NCI-H2171 treated with DMSO at 0.1 percent for 48 hours (cell line): ENCODE measurements at places on chromosomes 16 and 17.
A peak's percentile ranks its signal among the peaks of the same experiment; 100 is the strongest.

DNA sequence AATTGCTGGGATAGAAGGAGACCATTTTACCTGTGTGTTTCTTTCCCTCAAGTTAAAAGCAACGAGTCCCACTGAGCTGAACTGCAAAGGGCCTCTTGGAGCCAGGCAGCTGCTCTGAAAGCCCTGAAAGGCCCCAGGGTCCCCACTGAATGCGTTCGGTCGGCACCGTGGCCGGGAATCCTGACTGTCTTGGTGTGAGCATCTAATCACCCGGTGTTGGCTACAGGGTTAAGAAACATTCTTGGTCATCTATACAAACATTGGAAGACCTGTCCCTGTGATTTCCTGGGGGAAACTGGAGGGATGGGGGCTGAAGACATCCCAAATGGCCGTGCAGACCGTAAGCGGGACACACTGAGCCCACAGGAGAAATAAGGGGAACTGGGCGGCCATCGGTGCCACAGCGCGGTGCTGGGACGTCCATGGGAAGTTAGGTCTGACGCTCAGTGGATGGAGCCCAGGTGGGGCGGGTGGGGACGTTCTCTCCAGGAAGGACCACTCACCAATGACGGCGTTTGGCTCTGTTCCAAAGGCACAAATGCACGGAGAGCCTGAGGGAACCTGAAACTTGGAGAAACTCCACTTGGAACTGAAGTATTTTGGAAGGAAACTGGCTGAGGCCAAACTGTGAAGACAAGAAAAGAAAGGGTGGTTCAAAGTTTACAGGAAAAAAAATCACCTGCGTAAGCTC, 32.1 kb downstream of the WDR45B start:
- no peak for DNase-seq

DNA sequence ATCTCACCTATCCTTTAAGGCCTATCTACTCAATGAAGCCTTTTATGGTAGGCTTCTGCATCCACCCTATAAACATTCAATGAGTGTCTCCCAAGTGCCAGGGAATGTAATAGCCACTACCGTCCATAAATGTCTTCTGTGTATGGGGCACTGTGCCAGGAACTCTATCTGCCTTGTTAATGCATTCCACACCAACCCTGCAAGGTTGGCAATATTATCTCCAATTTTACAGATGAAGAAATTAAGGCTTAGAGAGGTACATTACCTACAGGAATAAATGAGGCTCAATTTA, 20.0 kb downstream of the MAP3K14 start:
- DNase-seq = no peak

DNA sequence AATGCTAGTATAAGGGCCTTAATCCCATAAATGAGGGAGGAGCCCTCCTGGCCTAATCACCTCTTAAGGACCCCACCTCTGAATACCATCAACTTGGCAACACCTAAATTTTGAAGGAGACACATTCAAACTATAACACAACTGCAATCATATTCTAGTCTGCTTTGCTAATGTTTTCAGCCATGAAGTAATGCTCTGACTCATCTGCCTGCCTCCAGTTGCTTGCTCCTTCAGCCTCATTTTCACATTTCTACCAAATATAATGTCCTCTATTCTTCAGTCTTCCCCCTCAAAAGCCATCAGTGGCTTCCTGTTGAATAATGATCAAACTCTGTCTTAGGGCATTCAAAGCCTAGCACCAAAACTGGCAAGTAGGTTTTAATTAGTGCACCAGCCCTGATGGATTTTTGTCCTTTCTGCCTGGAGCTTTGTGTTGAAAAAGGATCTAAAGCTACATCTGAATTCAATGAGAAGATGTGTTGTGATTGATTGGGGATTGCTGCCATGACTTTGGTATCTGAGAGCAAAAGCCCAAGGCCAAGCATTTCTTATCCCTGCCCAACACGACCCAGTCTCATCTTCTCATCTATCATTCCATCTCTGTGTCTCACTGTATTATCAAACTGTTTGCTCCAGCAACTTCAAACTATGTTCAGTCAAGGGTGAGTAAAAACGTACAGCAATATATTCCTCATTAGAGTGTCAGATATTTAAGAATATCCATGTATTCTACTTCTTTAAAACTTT, 140.8 kb upstream of the ELAC2 start:
- no peak for DNase-seq

DNA sequence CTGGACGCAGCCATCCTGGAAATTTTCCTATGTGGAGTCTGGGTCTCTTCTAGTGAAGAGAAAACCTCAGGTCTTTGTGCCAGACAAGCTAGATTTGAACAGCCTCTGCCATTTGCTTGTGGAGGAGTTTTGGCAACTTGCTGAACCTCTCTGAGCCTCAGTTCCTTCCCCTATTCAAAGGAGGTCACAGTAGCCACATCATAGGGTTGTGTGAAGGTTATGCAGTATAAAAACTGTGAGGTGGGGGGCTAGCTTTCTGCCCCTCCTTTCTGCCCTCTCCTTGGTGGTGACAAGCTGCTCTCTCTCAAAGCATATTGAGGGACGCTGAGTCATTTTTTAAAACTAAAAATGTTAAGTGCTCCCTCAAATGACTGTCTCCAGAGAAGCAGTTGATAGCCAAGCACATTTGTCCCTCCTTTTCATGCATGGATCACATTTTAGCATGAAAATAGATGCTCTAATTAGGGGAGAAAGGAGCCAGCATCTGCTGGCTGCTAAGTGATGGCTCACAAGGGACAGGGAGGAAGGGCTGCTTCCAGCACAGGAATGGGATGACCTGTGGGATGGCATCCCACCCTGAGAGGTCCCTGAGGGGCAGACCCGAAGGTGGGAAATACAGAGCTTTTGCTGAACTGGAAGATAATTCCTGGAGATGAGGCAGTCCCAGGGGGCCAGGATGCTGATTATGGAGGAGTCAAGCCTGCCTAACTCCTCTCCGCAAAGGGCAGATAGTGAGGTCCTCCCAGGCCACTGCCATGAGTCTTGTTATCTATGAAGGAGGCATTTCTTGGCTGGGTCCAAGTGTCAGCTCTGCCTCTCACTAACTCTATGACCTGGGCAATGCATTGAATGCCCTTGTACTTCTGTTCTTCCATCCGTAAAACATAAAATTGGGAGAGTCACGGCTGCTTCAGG, 218.8 kb downstream of the RAB11FIP4 start:
- peak; percentile 24 for DNase-seq

DNA sequence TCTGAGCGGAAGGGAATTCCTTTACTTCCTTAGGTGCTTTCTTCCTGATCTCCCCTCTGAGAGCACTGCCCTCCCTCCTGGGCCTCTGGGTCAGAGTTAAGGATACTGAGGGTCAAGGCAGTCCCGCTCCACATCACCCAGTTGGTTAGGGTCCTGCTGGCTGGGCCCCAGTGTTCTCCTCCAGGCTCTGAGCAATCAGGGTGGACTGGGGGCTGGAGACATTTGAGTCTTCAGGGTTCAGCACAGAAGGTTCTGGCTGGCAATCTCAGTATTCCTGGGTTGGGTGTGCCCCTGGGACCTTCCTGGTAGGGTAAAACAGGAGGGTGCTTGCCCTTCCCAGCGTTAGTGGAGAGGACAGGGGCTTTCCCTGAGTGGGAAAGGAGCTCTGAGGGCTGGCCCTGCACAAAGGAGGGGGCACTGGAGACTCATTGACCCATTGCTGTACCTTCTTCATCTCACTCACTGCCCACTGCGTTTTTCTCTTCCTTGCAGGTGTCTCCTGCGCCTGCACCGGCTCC, 448 bp downstream of the MT1M start:
- DNase-seq = no peak

DNA sequence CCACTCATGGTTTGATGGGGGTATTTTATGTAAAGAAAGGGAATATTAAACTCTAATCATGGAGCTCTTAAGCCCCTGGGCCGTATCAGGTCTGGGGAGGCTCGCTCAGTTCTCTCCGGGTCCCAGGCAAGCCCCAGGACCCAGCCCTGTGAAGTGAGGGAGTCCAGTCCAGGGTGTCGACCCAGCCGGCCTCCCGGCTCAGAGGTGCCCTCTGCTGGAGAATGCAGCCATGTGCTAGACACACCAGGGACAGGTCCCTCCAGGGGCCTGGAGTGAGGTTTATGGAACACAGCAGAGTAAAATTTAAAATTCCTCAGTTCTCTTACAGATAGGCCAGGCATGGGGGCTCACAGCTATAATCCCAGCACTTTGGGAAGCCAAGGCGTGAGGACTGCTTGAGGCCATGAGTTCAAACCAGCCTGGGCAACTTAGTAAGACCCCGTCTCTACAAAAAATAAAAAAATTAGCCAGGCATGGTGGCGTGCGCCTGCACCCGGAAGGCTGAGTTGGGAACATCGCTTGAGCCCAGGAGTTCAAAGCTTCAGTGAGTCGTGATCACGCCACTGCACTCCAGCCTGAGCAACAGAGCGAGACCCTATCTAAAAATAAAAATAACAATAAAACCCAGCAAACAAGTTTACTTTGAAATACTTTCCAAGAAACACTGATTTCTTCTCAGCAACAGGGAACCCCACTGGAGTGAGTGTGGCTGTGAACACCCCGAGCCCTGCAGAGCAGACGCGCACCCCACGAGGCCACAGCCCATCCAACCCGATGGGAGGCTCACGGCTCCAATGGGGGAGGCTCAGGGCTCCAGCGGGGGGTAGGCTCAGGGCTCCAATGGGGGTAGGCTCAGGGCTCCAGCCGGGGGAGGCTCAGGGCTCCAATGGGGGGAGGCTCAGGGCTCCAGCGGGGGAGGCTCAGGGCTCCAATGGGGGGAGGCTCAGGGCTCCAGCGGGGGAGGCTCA, 72.2 kb downstream of the ZNF778 start:
- DNase-seq = peak; percentile 21

DNA sequence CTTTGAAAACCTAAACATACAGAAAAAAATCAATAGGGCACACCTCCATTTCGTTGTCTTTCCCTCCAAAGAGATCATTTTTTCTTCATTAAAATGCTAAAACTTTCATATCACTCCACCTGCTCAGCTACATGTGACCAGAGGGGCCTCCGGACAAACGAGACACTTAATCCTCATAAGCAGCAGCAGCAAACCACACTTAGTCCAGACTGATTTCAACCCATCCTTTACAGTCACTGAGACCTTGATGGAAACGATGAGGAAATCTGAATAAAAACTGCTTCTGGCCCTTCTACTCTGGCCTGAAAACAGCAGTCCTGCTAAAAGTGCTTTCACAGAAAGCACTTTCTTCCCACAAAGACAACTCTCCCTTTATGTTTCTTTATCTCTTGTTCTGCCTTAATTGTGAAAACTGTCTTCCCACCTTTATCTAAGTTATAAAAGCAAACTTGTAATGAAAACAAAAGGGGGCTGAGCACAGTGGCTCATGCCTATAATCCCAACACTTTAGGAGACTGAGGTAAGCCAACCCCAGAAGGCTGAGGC, 4.6 kb downstream of the ANKRD11 start:
- no peak for DNase-seq

GRCh38 chr17:10879190-10879836, 41.4 kb upstream of the PIRT start:
- DNase-seq = no peak

- DNase-seq = no peak
Measured at GRCh38 chr16:17452922-17453321, 17.8 kb downstream of the XYLT1 start.

- DNase-seq = no peak
Measured at GRCh38 chr17:82677353-82677925, 21.1 kb downstream of the RAB40B start.

DNA sequence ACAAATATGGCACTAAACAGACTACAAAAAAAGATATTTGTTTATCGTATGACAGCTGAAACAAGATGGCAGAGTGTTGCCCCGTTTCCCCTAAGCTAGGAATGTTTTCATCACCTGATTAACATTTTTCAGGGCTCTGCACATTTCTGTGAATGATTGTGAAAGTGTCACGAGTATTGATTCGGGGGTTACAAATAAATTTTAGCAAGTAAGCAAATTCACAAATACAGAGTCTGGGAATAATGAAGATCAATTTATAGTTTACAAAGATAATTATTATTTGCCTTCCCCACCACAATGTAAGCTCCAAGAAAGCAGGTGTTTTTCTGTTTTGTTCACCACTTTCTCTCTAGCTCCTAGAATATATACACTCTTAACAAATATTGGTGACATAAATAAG, 361.2 kb upstream of the ERCC4 start:
- no peak for DNase-seq

DNA sequence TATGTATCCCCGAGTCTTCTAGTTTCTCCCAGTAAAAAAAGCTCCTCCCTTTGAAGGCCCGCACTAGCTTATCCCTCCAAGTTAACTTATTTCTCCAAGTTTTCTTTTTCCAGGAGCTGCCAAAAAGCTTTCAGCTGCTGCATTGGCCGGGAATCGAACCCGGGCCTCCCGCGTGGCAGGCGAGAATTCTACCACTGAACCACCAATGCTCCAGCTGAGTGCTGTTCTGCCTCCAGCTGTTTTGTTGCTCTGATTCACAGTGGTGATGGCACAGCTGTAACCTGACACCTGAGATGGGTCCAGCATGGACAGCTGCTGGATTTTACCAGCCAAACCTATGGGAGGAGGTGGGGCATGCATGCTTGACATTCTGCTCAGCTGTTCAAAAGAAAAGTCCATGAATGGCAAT, 22.1 kb downstream of the VAC14 start:
- peak; percentile 39 for DNase-seq

DNA sequence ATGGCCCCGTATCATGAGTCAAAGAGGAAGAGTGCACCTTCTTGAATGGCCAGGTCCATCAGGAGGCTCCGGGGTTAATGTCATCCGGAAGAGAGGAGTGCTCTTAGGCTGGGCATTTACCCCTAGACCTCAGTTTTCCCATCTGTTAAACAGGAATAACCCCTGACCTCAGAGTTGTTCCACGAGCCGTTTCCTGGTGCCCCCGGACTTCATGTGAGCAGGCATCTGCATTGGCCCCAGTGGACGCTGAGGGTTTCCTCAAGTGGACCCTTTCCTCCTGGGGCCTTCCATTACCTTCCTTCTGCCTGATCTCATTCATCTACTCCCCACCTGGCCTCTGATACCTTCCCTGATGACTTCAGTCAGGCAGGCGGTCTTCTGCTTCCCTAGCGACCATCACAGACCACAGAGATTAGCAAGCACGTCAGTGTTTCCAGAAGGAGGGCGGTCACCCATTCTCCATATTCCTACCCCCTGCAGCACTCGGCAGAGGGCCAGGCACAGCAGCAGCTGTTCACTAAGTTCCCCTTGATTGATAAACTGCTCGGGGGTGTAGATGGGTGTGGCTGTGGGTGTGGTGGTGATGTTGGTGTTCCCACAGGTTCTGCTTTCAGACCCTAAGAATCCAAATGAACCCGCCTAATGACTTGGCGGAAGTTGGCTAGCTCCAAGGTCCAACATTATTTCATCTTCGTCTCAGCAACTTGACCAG, 346.6 kb upstream of the TNRC6C start:
- DNase-seq = peak; percentile 31
